SJCRH30 (cell line): ENCODE measurements at places on chromosomes 5 and 9. TPM values are rescaled to one million over a fixed set of nuclear protein-coding genes. Genes with fewer than 3 reads are reported as not detected.
A peak's percentile ranks its signal among the peaks of the same experiment; 100 is the strongest.

KIF4B gene
- total RNA-seq = 0.02 and 0.03 TPM in 2 replicates

COL5A1 gene
- 30.9 and 32.1 TPM in 2 replicates for total RNA-seq

PCDHGB6 gene
- total RNA-seq = 1.4 and 2.6 TPM in 2 replicates

ADCY2 gene
- total RNA-seq = 6.5 and 9.6 TPM in 2 replicates

FOXD4L6 gene
- total RNA-seq = 0.18 TPM in 1 of 2 replicates, not detected in the other

DNA sequence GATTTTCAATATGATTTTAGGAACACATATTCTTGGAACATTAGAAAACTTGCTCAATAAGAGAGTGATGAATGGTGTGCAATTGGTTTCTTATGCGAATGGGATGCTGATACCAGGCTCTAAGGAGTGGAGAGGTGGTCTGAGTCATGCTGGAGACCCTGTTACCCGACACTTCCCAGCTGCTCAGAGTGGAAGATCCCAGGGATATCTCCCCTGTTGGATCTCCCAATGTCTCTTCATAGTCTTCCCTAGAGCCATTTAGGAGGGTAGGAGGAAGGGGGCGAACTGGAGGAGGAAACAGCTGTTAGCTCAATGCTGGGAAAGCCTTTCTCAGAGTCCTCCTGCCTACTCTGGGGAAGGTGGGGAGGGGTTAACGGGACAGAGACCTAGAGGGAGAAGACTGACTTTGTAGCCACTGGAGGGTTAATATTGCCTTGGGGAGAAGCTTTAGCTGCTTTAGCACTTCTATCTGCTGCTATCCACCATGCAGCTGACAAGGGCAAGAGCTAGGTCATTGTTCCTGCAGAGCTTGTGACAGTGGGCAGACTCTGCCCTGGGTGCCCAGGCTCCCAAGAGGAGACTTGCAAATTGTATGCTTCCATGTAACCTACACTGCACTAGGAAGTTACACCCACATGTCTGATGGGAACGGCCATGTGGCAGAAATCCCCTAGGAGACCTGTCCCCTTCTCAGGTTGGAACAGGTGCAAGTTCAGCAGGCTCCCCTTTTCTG, 301.0 kb downstream of the GADD45G start:
- peak; percentile 94 for DNase-seq

GRCh38 chr5:168159425-168159824, 132.0 kb upstream of the WWC1 start:
- DNase-seq = no peak

DNA sequence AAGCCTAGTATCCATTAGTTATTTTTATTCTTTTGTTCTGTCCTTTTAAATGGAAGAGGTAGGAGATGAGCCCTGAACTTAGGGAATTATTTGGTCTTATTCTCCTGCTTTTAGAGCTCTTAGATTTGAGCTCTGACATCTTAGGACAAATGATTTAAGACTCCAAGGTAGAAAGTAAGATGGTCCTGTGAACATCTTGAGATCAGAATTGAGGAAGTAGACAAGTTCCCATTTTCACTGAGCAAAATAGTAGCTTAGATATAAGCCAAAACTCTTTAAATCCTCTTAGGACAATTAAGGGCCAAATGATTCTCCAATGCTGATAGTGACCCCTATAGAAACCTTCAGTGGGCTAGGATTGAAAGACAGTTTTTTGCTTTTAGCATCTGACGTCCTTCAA, 53.0 kb upstream of the RUSC2 start:
- no peak for DNase-seq

GRCh38 chr5:6551287-6551954, 81.4 kb downstream of the NSUN2 start:
- DNase-seq = peak; percentile 20

- DNase-seq = peak; percentile 63
These were observed 347.6 kb downstream of the EBF1 start for GRCh38 chr5:158751961-158752655.

DNA sequence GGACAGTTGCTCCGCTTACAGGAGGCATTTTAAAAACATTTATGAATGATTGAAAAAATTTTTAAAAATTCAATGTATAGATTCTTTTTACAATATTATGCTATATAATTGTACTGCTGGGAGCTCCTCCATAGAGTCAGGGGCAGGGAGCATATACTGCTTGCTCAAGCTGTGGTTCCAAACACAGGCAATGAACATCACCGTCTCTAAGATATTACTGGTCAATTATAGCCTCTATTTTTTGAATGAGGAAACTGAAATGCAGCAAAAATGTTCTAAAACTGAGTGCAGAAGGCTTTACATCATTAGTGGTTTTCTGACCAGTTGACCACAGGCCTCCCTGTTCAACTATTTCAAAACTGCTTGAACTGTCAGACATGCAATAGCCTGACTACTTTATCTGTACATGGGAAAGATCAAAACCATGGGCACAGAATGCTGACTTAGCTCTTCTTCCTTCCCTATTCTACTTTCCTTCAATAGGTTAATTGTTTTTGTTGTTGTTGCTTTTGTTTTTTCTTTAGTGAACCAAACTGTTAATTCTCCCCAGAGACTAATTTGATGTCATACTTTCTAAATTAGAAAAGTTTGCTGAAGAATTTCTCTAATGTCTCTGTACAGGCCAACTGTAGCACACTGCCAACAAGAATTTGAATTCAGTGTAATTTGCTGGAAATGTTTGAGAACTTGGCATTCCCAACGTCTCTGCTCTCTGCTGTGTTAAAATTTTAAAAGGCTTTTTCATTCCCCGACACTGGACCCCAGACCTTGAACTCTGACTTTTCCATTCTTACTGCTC, 107.6 kb upstream of the MPDZ start:
- no peak for DNase-seq
